Activated T-cell treated with anti-CD3 and anti-CD28 coated beads for 24 hours (primary cell): ENCODE measurements at places on chromosomes 12 and 14.
A peak's percentile ranks its signal among the peaks of the same experiment; 100 is the strongest.

- no peak for DNase-seq
Observed at GRCh38 chr12:82627799-82628198, 58.9 kb upstream of the TMTC2 start.

GRCh38 chr12:11861155-11861863, 209.4 kb upstream of the BCL2L14 start:
- no peak for DNase-seq

DNA sequence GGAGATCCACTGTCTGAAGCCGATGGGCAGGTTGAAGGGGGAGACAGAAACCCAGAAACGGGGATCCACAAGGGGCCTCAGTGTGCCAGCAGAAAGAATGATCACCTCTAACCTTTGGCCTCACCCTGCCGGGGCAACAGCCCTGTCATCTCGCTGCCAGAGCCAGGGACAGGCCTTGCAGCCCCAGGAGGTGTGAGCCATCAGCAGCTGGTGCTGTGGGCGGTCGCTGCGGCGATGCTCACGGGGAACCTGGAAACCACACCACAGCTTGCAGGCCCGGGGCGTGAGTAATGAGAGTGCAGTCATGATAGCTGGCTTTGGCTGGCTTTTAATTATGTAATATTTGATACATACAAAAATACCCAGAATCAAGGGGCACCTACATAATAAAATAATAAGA, 4.7 kb upstream of the TTC7B start:
- DNase-seq = peak; percentile 70

GRCh38 chr14:21042918-21043317, 756 bp downstream of the RNASE7 start:
- DNase-seq = no peak

- no peak for DNase-seq
Observed at GRCh38 chr14:58750321-58751269, 112.8 kb downstream of the DACT1 start.

DNA sequence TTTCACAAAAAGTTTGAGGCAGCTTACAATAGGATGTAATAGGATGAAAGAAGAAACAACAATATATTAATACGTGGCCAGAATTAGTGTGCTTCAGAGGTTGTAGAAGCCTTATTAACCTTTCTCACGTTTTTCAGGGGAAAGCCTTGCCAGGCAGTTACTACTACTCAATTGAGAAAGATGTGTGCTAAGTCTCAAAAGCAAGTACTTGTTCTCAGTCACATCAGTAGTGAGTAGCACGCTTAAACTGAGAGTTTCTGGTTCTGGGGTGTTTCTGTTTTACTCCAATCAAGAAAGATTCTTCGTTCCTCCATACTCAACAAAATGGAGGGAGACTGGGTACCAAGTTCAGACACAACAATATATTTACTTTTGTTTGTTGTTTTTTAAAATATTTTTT, 38.7 kb downstream of the KLC1 start:
- no peak for DNase-seq

GRCh38 chr12:27970401-27971120, 2.0 kb downstream of the PTHLH start:
- DNase-seq = no peak

- no peak for DNase-seq
Observed at GRCh38 chr14:86420131-86420530, 890.2 kb downstream of the FLRT2 start.

DNA sequence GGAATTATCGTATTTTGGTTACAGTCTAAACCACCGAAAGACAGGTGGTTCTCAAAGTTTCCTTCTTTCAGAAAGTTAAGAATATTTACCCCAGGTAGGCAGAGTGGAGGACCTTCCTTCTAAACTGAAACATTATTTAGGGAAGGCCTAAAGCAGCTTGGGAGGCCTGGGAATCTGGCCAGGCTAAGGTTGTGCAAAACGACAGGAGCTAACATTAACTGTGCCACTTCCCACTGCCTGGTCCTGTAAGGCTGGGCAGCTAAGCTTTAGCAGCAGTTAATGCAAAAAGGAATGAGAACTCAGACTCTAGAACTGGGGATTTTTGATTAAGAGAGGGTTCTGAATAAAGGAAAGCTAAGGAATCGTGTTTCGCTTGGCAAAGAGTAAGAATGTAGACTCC, 82.6 kb downstream of the SLCO1A2 start:
- no peak for DNase-seq

GRCh38 chr14:67141146-67141900, 47.9 kb upstream of the GARIN2 start:
- DNase-seq = no peak

- no peak for DNase-seq
Observed at GRCh38 chr12:27516625-27517024, 7.4 kb upstream of the PPFIBP1 start.

- peak; percentile 50 for DNase-seq
Observed at GRCh38 chr14:71138448-71139293, 231.4 kb downstream of the PCNX1 start.

GRCh38 chr14:34460841-34461240, 1.2 kb downstream of the SPTSSA start:
- DNase-seq = no peak

- no peak for DNase-seq
Observed at GRCh38 chr12:125890971-125891370, 825.7 kb downstream of the AACS start.

GRCh38 chr12:98422359-98422758, 93.0 kb upstream of the TMPO start:
- no peak for DNase-seq

- no peak for DNase-seq
Observed at GRCh38 chr12:43131301-43131700, 420.7 kb downstream of the ADAMTS20 start.

GRCh38 chr14:88815980-88816379, 8.5 kb upstream of the TTC8 start:
- DNase-seq = no peak

GRCh38 chr12:27922531-27923139, 49.9 kb downstream of the PTHLH start:
- DNase-seq = no peak

DNA sequence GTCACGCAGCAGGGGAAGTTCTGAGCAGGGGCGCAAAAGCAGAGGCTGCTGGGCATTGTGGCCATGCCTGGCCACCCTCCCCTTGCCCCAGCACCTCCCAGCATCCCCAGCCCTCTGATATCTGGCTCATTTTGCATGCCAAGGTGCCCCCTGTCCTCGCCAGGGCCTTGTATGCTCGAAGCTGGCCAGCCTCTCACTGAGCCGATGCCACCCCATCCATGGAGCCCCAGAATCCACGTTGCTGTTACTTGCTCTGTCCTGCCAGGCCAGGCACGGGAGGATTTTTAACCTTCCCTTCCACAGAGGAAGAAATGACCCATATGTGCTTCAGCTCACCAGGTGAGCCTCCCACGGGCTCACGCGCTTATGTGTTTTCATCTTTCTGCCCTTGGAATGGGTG, 413.4 kb downstream of the BCL11B start:
- DNase-seq = no peak

DNA sequence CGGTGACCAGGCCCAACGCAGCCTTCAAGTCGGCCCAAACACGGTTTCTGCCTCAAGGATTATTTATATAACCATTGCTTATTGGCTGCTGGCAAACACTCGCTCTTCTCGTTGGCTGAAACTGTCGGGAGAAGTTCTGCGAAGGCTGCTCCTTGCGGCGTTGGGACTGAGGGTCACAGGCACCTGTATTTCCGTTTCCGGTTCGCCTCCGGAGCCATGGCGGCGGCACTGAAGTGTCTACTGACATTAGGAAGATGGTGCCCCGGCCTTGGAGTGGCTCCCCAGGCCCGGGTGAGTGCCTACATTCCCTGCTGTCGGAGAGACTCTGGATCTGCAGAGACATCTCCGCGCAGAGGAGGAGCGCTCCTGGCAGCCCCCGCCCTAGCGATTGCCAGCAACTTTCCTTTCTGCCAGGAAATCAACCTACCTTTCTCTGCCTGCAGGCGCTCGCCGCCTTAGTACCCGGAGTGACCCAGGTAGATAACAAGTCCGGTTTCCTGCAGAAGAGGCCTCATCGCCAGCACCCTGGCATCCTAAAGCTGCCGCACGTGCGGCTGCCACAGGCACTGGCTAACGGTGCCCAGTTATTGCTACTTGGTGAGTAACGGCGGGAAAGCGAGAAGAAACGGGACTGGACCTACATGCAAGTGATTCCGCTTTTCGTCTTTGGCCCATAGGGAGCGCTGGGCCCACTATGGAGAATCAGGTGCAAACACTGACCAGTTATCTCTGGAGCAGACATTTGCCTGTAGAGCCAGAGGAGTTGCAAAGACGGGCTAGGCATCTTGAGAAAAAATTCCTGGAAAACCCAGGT, at the start of gene METTL17:
Gene METTL17 (plus strand): TSS at position 194 of the 814 bp plus-strand sequence. CDS start 23 bp downstream, at position 217.
- DNase-seq = peak; percentile 82

DNA sequence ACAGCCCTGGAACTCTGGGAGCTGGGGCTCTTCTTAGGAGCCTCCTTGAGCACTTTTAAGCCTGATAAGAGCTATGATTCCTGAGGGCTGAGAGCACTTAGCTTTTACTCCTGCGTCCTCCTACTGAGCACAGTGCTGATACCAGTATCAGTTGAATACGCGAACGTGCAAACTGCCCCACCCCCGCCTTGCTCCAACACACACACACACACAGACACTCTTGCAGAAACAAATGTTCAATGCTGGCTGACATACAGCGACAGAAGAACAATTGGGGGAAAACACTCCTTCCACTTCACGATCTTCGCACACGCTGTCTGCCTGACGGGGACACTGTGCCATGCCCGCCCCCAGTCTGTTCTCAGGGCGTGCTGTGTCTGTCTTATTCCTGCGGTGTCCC, 57.2 kb upstream of the DLK1 start:
- DNase-seq = no peak

- no peak for DNase-seq
Observed at GRCh38 chr14:53963320-53964227, 6.9 kb upstream of the BMP4 start.

- DNase-seq = no peak
Observed at GRCh38 chr14:35250319-35250718, 41.9 kb upstream of the PSMA6 start.

DNA sequence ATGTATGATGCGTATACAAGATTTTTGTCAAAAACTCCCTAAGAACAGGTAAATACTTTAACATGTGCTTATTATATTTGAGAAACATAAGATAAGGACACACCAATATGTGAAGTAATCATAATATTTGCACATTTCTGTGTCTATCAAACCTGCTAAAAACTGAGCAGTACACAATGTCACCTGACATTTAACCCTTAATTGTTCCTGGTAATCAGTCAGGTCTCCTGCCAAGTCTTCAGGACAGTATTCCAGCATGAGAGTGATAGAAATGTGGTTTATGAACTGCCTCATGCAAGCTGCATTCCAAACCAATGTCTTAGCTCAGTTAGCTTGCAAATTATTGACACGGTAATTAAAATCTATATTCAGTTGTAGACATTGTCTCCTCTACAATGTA, 4.2 kb downstream of the SOX5 start:
- no peak for DNase-seq

- DNase-seq = no peak
Observed at GRCh38 chr12:25102402-25102801, 92.6 kb downstream of the DNAI7 start.

GRCh38 chr12:89552376-89552775, 26.5 kb upstream of the POC1B start:
- no peak for DNase-seq

DNA sequence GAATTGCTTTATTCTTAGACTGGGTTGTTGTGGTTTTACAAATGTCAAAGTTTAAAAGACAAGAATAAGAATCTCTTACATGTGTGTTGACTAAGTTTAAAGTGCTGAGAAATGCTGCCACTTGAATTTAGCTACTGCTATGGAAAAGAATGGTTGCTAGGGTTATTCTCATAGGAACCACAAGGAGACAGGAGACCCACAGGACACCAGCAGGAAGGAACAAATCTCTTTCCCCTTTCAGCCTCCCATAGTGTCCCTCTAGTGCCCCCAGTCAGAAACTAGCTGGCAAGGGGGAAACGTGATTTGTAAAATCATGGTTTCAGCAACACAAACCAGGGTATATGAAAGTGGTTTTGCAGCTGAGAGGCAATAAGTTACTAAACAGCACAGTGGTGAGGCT, 102.7 kb downstream of the ST8SIA1 start:
- DNase-seq = no peak

GRCh38 chr12:84763107-84763506, 149.5 kb downstream of the SLC6A15 start:
- DNase-seq = no peak

DNA sequence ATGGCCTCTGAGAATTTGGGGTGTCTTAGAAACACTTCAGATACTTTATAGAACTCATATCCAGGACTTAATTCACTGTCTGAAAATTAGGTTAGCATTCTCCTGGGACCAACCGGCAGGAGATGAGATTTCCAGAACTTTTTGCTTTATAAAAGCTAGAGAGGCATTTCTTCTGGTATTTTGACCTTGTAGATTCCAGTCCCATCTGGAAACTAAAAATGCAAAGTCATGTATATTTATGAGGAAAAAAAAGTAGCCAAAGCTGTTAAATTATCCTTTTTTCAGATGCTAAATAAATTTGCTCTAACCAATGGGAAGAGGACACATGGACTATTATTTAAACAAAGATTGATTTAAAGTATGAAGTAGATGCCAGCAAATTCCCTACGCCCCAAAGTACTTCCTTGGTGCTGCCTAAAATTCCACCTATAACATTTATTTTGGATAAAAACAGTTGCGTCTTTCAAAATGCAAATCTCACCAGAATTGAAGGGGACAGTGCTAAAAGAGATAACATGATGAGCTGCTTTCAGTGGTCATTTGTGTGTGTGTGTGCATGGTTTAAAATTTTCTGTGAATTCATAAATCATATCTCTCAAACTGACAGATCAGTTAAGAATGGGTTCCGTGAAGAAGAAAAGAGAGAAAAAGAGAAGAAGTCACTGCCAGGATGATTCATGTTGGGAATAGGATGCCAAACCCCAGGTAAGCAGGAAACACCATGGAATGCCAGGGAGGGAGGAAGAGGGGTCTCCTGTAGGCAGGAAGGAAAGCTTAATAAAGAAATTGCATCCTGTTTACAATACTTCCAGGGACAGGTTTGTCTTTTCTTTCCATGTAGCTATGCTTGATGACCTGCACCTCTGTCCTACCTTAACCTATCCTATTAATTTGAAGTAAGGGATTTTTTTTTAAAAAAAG, 97.7 kb upstream of the RGS6 start:
- DNase-seq = no peak

- DNase-seq = no peak
Observed at GRCh38 chr14:92683041-92683440, 65.4 kb downstream of the LGMN start.

DNA sequence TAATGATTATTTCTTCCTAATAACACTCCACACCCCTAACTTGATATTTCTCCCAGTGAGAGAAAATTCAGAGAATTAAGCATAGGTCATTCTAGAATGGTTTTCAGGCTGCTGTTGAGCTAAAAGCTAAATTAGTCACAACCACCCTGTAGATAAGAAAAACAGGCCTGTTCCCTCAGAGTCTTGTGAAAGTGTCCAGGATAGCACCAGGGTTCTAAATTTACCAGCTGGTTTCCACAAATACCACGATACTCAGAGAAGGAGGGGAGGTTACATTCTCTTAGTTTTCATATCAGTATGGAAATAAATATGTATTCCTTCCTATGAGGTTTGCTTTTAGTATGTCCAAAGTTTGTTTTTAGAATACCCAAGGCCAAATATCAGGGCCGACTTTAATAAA, 66.0 kb upstream of the YARS2 start:
- no peak for DNase-seq
